Cortex of kidney (tissue), 1 donor: ENCODE measurements at places on chromosomes 5 and 9.

DNA sequence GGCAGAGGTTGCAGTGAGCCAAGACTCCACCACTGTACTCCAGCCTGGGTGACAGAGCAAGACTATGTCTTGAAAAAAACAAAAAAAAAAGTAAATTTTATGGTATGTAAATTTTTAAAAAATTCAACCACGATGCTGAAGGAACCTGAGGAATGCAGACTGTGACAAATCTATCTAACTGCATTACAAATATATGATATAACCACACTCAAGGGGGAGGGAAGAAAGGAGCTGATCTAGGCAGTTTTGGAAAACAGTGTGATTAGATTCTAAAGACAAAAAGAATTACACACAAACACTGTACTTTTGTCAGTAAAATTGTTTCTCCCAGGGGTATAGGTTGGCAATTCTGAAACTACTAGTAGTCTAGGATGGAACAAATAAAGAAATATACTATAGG is 17.0 kb downstream of the LARS1 start:
- no peak for DNase-seq

GRCh38 chr5:141951332-141951781 is 6.6 kb downstream of the PCDH12 start:
- DNase-seq: no peak

DNA sequence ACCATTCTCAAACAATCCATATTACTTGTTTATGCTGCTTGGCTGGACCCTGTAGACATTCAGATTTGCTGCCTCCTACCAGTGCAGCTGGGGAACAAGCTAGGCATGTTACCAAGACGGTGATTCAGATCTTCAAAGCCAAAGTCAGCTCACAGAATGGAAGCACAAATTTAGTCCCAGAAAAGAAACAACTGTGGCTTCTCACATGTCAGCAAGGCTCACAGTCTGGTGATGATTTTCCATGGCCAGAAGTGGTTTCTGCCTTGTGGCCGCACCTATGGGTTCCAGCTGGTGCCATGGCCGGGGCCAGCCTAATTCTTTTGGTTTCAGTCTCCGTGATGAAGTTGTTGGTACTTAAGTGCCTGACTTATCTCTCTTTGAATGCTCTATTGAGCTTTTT is 182.2 kb downstream of the TMC1 start:
- DNase-seq: no peak

DNA sequence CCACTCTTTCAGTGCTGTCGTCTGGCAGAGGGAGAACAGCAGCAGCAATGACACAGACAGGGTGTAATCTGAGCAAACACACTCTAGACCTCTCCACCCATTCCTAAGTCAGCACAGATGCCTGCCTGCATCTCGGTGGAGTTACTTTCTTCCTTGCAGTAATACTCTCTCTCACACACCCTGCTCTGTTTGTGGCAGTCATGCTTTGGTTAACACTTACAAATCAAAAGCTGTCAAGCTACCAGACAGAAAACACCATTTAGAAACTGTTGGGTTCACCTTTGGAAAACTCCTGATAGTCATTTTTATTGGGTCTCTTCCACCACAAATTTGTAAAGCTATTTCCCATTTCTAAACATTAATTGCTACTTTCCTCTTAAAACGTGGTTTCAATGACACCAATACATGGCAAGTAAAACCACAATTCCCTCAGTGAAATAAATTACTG is 27.3 kb downstream of the LHFPL2 start:
- no peak for DNase-seq

GRCh38 chr5:172562443-172562842 is 78.6 kb upstream of the NEURL1B start:
- no peak for DNase-seq

- DNase-seq: no peak
Measured at GRCh38 chr9:7303907-7304626, 495.5 kb downstream of the DMAC1 start.

GRCh38 chr5:142798099-142798770 is 28.1 kb downstream of the ARHGAP26 start:
- no peak for DNase-seq

DNA sequence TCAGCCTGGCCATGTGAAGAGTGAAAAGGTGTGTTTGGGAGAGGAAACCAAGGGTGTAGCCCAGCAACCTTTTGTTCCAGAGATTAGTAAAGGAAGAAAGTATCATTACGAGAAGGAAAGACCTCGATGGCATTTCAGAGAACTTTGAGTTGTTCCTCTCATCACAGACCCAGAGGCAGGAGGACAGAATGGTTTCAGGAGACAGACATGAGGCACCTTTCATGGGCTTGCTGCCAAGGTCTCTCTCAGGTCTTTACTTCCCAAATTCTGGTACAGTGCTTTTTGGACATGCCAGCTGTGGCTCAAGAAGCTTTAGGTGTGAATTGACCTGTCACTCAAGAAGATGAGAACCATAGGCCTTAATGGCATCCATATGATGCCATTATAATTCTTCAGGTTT is 2.8 kb upstream of the MCC start:
- no peak for DNase-seq

DNA sequence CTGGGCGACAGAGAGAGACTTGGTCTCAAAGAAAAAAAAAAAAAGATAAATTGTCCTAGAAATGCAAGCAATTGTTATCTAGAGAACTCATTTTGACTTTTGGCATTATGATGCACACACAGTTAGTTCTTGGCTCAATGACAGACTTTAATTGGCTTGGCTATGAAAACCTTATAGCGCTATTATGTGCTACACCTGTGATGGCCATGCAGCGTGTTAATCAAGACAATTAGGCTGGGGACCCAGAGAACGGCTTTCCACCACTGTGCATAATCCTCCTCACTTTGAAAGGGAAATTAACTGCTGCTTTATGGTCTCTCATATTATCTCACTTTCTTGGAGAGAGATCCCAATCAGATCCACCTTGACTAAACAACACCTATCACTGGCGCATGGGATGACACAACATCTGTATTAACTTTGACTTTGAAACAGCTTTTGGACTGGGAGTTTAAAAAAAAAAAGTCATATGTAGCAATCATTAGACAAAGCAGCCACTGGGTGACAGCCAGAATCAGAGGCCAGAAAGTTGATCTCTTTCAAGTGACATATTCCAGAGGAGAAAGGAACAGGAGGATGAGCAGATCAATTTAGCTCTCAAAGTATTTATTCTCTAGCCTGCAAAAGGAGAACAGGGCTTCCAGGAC is 132.5 kb downstream of the PPP2R2B start:
- no peak for DNase-seq

GRCh38 chr5:108560581-108560980 is 178.7 kb upstream of the FBXL17 start:
- DNase-seq: no peak

GRCh38 chr5:121819682-121820261 is 31.9 kb upstream of the FTMT start:
- DNase-seq: no peak

DNA sequence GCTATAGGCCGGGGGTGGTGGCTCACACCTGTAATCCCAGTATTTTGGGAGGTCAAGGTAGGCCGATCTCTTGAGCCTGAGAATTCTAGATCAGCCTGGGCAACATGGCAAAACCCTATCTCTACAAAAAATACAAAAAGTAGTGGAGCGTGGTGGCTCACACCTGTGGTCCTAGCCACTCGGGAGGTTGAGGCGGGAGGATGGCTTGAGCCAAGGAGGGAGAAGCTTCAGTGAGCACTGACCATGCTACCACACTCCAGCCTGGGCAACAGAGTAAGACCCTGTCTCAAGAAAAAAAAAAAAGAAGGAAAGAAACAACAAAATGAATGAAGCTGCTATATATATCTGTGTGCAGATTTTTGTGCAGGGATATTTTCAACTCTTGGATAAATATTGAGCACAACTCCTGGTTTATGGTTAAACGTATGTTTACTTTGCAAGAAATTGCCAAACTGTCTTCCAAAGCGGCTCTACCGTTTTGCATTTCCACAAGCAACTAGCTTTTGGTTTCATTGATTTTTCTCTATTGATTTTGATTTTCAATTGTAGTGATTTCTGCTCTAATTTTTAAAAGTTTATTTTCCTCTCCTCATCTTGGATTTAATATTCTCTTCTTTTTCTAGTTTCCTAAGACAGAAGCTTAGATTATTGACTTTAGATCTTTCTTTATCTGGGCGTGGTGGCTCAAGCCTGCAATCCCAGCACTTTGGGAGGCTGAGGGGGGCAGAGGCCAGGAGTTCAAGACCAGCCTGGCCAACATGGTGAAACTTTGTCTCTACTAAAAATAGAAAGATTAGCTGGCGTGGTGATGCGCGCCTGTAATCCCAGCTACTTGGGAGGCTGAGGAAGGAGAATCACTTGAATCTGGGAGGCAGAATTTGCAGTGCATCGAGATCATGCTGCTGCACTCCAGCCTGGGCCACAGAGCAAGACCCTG is 49.2 kb downstream of the SPIN1 start:
- no peak for DNase-seq

- DNase-seq: no peak
Measured at GRCh38 chr5:148979083-148979723, 83.7 kb downstream of the SH3TC2 start.

GRCh38 chr5:61599370-61600122 is 267.5 kb downstream of the ZSWIM6 start:
- no peak for DNase-seq

- no peak for DNase-seq
Measured at GRCh38 chr9:126650404-126651341, 36.9 kb downstream of the LMX1B start.

- DNase-seq: no peak
Measured at GRCh38 chr5:175534070-175534932, 55.9 kb downstream of the SFXN1 start.

DNA sequence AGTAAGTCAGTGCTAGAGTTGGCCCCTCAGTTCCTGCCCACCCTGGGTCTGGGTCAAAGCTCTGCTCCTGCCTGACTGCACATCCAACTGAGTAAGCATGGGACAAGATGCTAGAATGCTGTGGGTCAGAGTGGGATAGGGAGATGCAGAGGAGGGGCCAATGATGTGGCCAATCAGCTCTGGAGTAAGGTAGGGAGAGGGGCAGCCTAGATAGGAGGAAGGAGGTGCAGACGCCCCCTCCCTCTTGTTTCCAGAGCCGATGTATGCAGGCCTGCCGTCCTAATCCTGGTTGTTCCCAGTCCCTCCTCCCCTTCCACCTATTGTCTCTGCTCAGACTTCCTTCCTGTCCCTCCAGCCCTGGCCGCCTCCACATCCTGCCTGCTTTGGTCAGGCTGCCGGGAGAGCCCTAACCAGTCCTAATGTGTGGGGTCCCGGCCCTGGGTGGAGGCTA is 1.3 kb downstream of the ARAP3 start:
- no peak for DNase-seq

DNA sequence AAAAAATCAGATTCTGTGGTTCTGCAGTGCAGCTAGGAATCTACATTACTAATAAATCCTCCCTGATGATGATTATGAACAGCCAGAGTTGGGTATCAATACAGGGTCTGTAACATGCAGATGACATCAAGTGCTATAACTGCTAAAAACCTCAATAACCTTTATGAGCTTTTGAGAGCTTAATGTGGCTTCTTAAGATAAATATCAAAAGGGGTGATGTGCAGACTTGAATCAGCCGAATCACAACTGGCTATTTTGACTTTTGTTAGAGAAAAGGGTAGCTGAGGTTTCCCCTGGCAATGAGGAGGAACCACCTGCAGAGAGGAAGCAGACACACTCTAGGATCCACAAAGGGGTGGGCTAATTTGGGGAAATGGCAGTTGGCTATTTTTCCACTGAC is 30.2 kb downstream of the CAPSL start:
- DNase-seq: no peak

- DNase-seq: no peak
Measured at GRCh38 chr9:68473790-68474189, 66.9 kb downstream of the TMEM252 start.

DNA sequence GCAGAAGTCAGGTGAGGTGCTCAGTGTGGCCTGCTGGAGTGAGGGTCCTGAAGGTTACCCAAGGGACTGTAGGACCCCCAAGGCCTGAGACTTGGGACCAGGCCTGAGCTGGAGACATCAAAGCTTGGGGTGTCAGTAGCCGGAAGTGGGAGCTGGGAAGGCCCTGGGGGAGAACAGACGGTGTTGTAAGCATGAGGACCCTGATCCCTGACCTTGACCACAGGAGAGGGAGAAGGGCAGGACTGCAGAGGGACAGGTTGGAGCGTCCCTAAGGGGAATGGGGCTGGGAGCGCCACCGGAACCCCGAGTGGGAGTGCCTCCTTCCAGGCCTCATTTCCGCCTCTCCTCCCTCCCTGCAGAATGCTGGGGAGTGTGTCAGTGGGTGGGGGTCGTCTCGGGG is 533 bp downstream of the TTC16 start:
- DNase-seq: no peak

DNA sequence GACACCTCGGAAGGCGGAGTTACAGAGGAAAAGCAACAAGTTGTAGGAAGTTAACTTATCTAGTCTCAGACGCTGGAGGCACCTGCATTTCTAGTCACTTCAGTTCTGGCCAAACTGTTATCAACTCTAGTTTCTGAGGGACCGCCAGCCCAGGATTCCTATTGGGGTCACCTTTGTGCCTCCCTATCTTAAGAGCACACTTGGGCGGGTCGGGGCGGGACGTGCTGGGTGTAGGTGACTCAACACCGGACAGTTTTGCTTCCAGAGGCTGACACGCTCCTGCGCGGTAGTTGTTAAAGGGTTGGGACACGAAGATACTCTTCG is 679 bp upstream of the KDM4C start:
- no peak for DNase-seq

GRCh38 chr5:12845549-12846159 is 941.4 kb upstream of the CTNND2 start:
- DNase-seq: no peak

DNA sequence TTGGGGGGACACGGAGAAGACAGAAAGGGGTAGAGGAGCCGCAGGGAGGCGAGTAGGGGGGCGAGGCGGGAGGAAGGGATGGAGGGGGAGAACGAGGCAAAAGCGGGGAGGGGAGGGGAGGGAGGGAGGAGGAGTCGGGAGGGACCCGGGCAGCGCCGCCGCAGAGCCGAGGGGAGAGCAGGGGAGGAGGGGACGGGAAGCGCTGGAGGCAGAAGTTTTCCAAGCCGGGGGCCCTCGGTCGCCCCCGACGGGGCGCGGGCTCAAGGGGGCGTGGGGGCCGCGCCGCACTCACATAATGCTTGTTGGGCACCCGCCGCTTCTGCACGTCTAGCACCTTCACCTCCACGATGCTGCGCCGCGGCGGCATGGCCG is 353 bp downstream of the SH3PXD2B start:
- DNase-seq: no peak

DNA sequence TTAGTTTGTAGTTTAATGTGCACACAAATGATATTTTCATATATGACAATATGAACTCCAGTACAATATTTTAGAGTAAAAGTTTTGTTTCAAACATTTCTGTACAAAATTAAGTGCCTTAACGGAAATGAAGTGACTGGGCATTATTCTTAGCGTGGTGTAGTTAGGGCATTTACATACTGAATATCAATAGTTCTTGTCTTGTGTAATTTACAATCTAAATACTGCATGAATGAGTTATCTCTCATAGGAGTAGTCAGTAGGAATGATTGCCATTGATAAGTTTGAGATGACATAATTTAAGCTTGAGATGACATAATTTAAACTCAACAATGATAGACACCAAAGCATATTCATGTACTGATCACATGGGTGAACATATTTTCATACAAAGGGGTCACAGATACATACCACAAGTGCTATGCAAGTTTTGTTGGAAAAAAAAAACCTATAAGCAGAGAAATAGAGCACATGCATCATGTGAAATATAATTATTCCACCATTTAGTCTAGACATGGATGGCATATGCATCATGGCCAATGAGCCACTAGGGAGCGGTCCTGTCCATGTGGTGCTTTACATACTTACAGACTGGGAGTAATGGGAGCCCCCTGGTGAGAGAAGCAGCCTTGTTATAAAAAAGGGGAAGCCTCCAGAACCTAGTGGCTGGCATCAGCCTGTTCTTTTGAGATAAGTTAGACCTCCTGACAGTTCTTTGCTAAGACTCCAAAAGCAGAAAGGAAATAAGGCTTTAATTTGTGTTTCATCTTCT is 1523.9 kb downstream of the MAT2B start:
- DNase-seq: no peak
